Ureter (tissue), 1 donor: ENCODE measurements at places on chromosomes 5 and 9. TPM values are rescaled to one million over a fixed set of nuclear protein-coding genes. Genes with fewer than 3 reads are reported as not detected.

DNA sequence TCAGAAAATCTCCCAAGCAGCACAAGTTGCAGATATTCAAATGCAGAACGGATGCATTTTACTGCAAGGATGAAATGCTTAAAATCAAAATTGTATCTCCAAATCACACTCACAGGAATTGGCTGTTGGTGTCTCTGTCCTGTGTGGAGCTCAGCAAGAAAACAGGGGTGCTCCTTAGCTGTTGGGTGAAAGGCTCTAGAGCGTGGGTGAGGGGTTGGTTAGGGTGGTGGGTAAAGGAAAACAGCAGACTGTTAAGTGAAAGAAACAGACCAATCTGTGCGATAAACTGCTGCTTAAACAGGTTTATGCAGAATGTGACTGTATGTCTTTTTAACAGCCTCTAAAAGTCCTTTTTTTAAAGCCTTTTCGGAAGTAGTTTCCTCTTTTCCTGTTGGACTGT, 19.8 kb downstream of the CDH6 start:
- no peak for DNase-seq

GRCh38 chr5:38651806-38652205, 95.4 kb upstream of the LIFR start:
- DNase-seq: no peak

DNA sequence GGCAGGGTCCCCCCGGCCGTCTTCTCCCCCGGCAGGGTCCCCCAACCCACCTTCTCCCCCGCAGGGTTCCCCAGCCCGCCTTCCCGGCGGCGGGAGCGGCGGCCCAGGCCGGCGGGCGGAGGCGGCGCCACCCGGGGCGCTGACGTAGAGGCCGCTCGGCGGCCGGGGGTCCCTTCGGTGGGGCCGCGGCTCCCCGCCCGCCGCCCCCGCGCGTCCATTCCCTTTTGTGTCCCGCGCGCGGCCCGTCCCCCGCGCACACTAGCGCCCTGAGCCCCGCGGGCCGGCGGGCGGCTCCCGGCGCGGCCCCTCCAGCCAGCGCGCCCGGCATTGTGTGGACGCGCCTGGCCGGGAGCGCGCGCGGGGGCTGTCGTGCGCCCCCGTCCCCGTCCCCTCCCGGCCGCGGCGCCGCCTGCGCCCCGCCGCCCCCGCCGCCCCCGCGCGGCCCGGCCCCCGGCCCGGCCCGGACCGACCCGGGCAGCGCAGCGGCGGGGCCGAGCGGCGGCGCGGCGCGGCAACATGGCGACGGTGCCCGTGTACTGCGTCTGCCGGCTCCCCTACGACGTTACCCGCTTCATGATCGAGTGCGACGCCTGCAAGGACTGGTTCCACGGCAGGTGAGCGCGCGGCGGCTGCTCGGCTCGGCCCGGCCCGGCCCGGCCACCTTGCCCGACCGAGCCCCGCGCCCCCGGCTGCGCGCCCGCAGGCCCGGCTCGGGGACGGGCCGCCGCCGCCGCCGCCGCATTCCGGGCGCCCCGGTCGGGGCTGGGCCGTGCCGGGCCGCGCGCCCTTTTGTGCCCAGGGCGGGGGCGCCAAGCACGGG, at the start of gene PHF2:
PHF2 (plus strand) TSS at position 327 of the 820 bp plus-strand sequence; CDS start at position 517, 190 bp downstream.
- no peak for DNase-seq

DNA sequence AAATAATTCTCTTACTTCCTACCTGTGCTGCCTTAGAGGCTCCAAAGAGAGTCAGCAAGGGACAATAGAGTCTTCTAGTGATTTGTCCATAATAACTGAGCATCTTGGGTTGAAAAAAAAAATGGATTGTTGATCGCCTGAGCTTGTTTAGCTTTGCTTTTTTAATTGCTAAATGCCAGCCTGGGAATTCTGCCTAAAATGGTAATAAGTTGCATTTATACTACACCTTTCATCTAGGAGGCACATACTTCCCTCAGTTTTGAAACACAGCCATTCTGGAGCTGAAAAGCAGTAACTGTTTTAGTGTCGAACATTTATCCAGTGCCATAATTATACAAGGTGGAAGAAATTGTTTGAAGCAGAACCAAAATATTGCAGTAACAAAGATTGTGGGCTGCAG, 421.3 kb downstream of the CAAP1 start:
- DNase-seq: no peak

PCDHB5 gene
- 2.9 TPM for total RNA-seq

GRCh38 chr5:1282131-1282992, 12.5 kb downstream of the TERT start:
- no peak for DNase-seq

DNA sequence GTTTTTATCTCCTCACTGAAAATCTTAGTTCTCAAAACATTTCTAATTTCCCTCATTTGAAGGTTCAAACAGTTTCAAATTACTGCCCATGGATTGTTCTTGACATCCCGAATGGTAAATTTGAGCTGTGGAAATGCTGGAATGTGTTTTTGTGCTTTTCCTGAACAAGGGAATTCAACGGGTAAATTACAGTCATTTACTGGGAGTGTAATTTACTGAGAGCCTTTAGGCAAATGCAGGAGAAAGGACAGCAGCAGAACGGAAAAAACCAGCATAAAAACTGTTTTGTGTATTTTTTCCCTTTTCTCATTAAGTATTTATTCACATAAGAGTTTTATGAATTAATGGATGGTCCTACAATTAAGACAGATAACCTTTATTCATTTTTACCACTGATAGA, 139.2 kb downstream of the PBX3 start:
- DNase-seq: no peak

PCDHGC4 gene
- total RNA-seq: 3.6 TPM

DNA sequence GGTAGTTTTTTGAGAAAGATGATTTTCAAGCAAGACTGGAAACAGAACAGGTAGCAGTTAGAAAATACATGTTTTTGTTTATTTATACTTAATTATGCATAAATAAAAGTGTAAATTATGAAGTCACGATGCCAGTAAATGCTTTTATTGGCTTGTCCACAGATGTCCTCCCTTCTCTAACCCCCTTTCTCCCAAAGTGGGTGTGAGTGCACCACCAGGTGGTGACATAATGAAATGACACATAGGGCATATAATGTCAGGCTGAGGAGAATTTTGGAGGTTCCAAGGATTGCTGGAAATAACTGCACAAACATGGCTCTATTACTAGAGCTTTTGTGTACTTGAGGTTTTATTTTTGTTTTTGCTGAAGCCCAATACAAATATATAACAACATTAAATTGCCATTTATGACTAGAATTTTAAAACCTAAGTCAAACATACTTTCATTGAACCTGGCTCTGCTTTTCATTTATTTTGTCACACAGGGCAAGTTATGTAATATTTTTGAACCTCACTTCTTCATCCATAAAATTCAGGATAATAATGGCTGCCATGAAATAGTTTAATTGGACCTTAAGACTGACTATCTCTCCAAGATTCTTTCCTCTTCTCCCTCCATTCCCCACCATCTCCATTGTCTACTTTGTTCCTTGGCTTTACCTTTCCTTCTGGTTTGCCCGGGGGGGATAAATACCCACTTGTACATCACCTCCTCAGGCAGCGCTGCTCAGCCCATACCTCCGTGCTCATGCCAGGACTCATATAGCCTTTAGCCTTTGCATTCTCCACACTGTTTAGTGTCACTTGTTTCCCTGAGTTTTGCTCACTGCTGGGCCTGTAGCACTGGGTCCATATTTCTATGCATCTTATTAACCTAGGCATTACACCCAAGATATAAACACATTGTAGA, 168.8 kb downstream of the PDE4D start:
- DNase-seq: no peak

BASP1 gene
- 77.8 TPM for total RNA-seq

WWC1 gene
- 95.2 TPM for total RNA-seq

NOL8 gene
- 60.2 TPM for total RNA-seq

GRCh38 chr5:160640406-160640805, 211.6 kb downstream of the ATP10B start:
- no peak for DNase-seq

- DNase-seq: no peak
These were observed 10.8 kb upstream of the PRRC2B start for GRCh38 chr9:131382850-131383729.

DNA sequence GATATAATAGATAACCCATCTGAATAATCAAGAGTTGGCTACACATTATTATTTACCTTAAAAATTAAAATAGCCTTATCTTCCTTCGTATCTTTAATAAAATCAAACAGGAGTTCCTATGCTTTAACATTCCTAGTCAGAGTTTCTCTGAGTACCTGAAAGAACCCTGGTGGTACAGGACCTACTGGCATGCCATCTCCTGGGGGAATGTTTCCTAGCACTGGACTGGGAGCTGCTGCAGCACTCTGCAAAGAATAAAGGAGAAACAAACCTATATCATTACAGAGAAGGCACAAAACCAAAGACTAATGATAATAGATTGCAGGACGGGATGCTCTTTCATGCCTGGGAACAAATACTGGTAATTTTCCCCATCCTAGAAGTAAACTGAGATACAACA, 119.5 kb upstream of the ACOT12 start:
- no peak for DNase-seq

DNA sequence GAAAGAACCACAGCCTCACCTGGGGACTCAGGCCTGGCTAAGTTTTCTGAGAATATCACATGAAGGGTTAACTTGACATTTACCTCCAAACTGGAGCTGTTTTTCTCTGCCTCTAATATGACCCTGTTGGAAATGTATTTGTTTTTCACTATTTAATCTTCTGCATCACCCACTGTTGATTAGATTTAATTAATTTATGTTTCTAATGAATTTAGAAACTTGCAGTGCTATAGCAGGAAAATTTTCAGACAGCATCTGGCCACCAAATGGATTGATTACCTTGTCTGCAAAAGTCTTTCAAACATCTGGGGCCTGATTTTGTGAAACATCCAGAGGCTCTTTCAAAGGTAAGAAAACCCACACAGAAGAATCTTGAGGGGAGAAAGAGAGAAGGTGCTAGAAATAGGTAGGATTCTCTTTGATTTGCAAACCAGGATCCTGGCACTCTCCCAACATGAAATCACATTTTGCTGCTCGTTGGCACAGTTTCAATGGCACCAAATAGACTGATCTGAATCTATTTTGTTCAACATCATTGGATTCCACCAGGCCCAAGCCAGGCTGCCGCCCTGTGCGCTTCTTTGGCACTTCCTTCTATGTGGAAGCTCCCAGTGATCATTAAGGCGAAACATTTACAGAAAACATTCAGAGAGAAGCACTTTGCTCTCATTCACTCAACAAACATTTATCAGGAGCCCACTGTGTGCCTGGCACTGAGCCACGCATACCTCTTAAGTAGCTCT, 157.3 kb downstream of the PPP2R2B start:
- no peak for DNase-seq

DNA sequence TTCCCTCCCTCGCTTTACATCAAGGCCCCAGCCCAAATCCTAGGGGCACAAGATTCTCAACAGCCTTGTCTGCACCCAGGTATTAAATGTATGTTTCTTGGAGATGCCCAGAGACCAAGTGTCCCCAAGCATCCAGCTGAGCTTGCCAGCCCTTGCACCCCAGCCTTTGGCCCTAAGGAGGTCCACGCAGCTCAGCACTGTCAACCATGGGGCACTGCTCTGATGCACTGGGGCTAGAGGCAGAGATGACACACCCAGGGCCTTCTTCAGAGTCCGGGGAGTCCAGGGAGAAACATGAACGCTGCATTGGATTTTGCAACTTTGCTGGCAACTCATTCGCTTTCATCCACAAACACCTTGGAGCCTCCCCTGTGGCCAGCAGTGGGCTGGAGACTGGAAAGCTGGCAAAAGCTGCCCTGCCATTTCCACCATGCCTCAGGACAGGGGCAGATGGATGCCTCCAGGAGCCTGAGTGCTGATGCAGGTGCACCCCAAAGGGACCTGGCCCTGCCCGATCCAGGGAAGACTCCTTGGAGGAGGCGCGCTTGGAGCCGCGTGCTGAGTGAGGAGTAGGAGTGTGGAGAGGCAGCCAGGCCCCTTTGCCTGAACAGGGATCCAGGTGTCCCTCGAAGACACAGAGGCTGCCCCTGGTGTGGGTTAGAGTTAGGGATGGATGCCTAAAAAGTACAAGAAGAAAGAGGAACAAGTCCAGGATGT, 19.3 kb downstream of the PAEP start:
- no peak for DNase-seq

PFDN1 gene
- total RNA-seq: 41.5 TPM

DNA sequence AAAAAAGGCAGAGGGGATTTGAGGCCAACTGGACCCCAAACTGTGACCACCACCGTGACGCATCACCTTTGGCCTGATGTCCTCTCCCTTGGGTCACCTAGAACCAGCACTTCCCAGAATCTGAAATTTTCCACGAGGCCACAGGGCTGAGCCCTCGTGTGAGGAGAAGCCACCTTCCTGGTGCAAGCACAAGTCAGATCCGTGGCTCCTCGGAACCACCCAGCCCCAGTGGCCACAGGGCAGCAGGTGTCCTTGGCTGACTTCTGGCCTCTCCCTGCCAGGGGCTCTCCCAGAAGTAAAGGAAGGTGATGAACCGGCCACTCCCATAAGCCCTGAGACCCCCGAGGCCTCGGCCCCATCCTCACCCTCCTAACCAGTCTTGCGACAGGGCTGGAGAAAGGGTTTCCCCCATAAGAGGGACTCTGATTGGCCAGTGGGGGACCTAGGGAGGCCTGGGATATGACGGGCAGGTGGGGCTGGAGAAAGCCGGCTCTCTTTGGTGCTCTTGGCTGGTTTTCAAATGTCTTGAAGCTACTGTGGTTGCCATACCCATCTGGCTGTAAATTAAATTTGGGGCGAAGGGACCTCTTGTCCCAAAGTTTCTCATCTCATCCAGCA, 20.9 kb upstream of the HMCN2 start:
- no peak for DNase-seq

DNA sequence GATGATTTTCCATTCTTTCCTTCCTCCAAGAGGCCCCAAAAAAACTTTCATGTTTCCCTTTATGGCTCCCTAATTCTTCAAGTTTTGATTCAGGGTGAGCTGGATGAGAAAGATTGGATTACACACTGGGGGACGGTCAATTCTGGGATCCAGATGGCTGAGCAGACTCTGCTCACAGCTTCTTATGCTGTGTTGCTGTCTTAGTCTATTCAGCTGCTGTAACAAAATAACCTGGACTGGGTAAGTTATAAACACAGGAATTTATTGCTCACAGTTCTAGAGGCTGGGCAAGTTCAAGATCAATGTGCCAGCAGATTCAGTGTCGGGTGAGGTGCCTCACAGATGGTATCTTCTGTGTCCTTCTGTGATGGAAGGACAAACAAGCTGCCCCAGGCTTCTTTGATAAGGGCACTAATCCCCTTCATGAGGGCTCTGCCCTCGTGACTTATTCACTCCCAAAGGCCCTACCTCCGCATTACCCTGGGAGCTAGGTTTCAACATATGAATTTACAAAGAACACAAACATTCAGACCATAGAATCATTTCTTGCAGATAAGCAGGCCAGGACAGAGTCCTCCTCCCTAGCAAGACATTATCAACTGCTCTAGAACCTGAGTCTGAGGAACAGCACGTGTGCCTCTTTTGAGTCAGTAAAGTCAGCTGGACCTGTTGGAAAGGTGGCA, 23.1 kb upstream of the SMAD5 start:
- DNase-seq: peak; percentile 25
